ENCODE measurements at places on chromosomes 4 and X.

GRCh38 chr4:40269133-40269532 lies 66.0 kb upstream of the CHRNA9 start:
- no peak for DNase-seq

GRCh38 chrX:153400146-153401132 lies 711 bp downstream of the PNMA6E start:
- DNase-seq, result no peak

GRCh38 chrX:40012868-40013265 lies 84.9 kb downstream of the BCOR start:
- no peak for DNase-seq

- DNase-seq, result no peak
These were observed 27.2 kb downstream of the AASDH start for GRCh38 chr4:56360071-56360470.

GRCh38 chr4:104593019-104593418 lies 98.3 kb upstream of the CXXC4 start:
- no peak for DNase-seq

DNA sequence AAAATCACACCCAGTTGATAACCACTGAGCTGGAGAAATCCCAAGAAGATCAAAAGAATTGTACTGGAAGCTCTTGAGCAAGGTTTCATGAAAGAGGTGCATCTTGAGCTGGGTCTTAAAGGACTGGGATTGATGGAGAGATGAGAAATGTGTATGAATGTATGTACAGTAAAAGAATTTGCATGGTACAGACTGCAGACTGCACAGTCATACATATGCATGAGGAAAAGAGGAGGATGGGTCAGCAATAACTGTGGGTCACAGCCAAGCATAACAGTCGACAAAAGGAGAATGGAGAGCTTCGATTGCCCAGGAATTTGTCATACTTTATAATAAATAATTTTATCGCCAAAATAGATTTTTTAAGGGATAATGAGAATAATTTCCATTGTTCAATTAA lies 4.8 kb upstream of the RELL1 start:
- no peak for DNase-seq

GRCh38 chrX:119069128-119069527 lies 3.7 kb upstream of the CT47C1 start:
- DNase-seq, result no peak

DNA sequence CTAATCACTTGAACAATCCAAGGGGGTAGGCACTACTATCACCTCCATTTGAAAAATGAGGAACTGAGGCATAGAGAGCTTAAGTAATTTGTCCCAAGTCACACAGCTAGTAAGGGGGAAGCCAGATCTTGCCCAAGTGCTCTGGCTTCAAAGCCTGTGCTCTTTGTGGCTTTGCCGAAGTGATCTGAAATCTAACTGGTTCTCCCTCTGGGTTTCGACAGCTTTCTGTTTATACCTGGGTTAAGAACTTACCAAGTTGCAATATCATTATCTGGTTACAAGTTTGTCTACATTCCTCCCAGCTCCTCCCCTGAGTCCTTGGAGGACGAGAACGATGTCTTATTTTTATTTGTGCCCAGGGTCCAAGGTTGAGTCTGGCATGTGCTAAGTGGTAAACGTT lies 125.3 kb upstream of the RAI2 start:
- DNase-seq, result no peak

- no peak for DNase-seq
These were observed 75.2 kb downstream of the INTS12 start for GRCh38 chr4:105633241-105633640.

DNA sequence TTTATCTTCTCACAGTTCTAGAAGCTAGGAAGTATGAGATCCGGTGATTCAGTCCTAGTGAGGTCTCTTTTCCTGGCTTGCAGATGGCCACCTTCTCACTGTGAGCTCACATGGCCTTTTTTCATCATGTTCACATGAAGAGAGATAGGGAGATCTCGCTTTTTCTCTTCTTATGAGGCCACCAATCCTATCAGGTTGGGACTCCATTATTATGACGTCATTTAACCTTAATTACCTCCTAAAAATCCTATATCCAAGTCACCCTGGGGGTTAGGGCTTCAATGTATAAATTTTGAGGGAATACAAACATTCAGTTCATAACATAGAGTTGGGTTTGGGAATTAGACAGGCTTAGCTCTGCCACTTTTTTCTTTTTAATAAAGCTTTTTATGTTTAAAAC lies 6.0 kb upstream of the BTC start:
- no peak for DNase-seq

DNA sequence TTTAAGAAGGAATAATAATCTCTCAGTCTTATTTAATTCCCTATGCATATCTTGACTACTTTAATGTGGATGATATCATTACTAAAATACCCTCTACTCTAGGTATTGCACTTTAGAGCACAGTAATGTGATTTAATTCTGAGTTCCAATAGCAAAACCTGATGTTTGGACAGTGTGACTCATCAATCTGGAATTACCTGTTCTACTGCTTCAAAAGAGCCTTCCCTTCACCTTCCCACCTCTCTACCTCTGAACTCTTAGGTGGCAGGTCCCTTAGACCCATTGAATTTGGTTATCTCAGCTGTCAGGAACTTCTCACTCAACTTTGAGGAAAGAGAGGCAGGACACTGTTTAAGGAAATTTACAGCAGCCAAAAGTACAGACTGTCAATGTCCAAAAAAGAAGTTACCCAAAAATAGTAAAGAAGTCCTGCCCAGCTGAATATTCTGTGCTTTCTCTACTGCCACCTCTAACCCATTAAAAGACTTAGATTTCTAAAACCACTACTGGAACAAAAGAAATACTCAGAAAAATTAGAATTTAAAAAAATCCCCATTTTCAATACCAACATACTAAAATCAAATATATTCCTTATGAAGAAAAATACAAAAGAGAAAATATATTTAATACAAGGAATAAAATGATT lies 123.1 kb upstream of the GPM6A start:
- no peak for DNase-seq

DNA sequence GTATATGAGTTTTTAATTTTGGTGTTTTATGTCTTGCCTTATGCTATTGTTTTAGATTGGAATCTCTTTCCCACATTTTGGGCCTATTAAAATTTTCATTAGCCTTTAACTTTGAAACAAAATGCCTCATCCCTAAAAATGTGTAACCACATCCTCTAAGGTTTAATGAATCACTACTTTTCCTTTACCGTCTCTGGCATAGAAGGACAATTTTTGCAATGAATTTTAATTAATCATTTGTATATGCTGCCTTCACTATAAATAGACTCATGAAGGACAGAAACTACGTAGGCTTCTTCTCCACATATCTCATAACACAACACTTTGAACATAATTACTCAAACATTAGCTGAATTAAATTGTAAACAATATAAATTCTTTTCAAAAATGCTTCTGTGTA lies 421.5 kb downstream of the NLGN4X start:
- DNase-seq, result no peak

DNA sequence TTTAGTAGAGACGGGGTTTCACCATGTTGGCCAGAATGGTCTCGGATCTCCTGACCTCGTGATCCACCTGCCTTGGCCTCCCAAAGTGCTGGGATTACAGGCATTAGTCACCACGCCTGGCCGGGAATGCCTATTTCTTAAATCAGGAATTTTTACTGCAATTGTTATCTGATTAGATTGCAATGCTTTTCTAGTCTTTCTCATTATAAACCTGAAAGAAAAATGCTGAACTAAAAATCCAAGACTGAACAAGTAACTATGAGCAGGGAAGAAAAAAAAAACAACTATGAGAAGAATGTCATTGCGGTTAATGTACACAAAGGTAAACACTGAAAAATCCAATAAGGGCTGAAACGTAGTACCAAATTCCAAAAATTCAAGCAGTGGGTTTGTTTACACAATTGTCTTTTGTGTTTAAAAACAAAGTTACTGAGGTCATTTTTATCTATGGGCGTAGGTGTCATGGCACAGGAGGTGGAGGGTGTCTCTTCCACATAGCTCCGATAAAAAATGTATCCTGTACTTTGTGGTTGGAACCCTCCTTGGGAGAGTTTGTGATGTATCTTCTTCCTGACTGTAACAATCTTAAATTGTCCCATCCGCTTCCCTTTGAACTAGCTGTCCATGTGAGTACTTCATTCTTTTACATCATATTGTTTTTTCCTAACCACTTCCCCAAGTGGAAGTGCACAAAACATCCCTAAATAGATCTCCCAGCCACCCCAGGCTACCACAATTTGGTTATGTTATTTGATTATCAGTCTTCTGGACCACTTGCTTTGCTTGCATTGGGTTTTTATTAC lies 11.1 kb upstream of the TMEM156 start:
- no peak for DNase-seq

GRCh38 chr4:144310535-144310934 lies 170.0 kb upstream of the GYPA start:
- DNase-seq, result no peak

DNA sequence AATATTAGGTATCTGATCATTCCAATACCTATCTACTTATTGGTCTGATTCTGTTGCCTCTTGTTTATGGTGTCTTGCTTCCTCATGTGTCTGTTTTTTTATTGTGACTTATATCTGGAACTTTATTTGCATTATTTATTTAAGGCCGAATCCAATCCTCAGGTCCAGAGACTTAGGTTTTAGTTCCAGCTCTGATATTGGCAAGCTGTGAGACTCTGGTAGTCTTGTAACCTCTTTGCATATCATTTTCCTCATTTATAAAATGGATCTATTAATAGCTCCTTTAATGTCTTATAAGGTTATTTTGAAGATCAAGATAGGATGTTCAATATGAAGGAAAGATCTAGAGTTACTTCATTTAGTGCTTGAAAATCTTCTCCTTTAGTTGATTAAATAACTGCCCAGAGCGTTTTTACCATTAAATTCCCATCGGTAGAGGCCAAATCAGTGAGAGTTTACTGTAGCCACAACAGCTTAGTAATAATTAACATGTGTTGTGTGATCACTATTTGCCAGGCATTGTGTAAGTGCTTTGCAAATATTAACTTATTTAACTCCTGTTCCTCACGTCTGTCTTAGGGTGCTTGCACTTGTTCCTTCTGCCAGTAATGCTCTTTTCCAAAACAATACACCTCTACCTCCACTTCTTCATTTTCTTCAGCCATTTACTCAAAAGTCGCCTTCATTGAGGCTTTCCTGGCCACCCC lies 82.2 kb downstream of the CC2D2A start:
- DNase-seq, result no peak

- DNase-seq, result no peak
These were observed 50.4 kb downstream of the RTL9 start for GRCh38 chrX:110408949-110409588.

DNA sequence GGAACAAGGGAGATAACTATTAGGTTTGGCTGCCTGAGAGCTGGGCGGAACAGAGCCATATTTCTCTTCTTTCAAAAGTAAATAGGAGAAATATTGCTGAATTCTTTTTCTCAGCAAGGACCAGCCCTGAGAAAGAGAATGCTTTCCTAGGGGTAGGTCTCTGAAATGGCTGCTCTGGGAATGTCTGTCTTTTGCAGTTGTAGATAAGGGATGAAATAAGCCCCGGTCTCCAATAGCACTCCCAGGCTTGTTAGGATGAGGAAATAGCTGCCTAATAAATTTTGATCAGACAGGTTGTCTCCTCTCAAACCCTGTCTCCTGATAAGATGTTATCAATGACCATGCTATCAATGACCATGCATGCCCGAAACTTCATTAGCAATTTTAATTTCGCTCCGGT lies 207.8 kb upstream of the KIT start:
- no peak for DNase-seq

DNA sequence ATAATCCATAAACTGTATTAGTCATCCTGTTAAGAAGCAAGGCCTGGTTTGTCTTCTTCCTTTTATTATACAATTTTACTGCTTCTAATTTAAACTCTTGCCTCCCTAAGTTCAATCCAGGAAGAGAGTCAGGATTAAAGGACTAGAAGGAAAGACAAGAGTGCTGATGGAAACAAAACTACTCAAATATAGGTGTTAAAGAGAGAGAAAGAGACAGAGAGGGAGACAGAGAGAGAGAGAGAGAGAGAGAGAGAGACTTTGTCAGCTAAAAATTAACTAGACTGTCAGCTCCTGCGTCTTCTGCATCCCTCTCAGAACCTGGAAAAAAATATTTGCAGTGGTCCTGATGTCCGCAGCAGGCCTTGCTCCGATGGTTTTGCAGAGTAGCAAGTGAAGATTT lies 13.5 kb upstream of the FGG start:
- DNase-seq, result no peak

- no peak for DNase-seq
These were observed 56.6 kb downstream of the SPRY1 start for GRCh38 chr4:123453061-123453680.

DNA sequence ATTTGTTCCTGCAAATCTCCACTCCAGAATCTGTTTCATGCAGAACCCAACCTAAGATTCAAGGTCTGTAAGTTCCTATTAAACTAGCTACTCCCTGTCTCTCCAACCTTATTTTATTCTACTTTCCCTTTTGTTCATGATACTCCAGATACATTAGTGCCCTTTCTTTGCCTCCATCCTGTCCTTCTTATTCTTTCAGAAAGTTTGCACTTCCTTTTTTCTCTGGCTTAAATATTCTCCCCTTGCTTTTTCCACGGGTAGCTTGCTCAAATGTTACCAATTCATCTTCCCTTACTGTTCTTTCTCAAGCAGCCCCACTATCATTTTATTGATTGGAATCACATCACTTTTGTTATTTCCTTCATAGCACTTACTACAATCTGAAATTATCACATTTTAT lies 72.1 kb downstream of the CAMK2D start:
- no peak for DNase-seq

DNA sequence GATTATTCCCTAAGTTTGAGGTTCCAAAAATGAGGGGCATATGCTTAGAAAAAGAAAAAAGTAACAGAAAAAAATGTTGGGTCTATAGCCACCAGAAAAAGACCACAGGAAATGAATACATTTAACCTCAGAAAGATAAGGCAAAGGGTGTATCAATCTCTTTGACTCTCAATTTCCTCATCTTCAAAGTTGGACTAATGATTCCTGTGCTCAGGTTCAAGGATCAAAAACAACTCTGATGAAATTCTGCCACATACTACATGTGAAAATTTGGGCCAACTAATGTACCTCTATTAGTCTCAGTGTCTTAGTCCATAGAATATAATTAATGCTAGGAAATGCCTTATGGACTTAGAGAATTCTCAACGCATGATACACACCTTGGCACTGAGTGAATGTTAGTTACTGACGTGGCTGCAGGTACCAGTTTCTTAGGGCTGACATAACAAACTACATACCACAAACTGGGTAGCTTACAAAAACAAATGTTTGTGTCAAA lies 257.7 kb downstream of the ANKRD50 start:
- no peak for DNase-seq

- no peak for DNase-seq
These were observed 2.1 kb downstream of the MAGEB2 start for GRCh38 chrX:30217465-30217864.

DNA sequence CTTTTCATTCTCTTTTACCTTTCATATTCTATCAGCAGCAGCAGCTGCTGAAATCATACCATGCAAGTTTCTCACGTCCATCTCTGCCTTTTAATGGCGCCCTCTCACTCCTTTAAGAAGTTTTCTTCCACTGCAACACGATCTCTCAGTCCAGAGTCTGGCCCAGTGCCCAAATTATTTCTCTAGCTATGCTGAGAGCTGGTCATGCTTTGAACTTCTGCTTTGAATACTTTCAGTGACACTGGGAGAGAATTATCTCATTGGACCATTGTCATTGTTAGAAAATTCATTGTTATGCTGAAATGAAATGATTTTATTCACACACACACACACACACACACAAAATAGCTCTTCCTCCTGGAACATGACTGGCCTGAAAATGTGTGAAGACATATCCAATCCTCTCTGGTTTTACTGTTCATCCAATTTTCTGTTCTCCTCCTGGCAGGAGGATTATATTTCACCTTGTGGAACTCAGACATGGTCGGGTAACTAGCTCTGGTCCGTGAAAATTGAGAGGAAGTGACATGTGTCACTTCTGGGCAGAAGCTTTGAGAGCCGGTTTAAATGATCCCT lies 1.3 kb upstream of the PDHA1 start:
- no peak for DNase-seq

Measured in stimulated activated CD8-positive, alpha-beta memory T cell treated with anti-CD3 and anti-CD28 coated beads, Interleukin-7, amount 100 ng/mL, for 1 hour (primary cell).